ENCODE measurements at places on chromosomes 7 and 10.

GRCh38 chr10:122294511-122295450, 23.7 kb downstream of the BTBD16 start:
- DNase-seq, result no peak

DNA sequence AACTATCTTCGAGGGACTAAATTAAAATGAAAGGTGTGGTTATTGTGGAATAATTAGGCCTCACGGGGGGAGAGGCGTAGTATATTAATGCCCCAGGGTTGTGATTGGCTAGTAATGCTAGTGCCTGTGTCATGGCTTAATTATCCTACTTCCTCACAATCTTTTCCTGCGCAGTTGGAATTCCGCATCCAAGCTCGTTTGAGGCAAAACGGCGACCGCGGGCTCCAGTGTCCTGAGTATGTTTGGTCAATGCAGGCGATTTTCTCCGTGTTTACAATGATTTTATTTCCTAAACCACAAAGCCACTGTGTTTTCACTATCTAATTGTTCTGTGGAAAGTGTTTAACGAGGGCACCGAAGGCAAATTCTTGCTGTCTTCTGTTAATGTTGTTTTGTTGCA, 282.9 kb downstream of the CELF2 start:
- DNase-seq, result no peak

DNA sequence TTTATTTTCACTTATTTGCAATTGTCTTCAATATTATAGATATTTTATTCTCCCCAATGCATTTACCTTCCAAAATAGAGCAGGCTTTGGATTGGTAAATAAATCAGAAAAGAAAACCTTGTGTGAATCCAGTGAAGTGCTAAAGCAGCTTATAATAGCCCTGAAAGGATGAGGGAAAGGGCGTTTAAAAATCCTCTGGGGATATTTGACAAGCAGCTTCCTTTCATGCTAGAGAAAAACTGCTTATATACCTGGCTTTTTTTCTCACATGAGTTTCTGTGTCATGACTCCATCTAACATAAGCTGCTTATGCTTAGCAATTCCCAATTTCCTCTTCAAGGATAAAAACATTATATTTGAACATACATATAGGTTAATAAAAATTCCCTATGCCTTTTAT, 221.6 kb upstream of the SEMA3E start:
- DNase-seq, result no peak

DNA sequence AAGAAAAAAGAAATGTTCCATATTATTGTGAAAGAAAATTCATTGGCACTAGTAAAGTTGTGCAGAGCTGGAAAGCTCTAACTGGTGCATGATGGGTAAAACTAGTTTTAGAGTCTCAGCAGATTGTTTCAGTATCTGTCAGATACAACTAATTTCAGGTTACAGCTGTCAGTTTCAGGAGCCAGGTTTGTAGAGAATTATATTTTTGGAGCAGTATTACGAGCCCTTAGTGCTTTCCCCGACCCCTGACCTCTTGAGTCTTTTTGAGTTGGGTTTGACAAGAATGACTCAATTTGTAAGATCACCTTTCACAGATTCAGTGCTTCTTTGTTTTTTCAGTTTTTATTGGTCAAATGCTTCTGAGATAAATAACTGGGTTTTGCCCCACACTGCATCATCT, 366.4 kb upstream of the PLXDC2 start:
- no peak for DNase-seq

GRCh38 chr7:2893411-2893861, 49.3 kb upstream of the GNA12 start:
- DNase-seq, result no peak

GRCh38 chr10:672203-672602, 17.3 kb downstream of the DIP2C start:
- DNase-seq, result no peak

DNA sequence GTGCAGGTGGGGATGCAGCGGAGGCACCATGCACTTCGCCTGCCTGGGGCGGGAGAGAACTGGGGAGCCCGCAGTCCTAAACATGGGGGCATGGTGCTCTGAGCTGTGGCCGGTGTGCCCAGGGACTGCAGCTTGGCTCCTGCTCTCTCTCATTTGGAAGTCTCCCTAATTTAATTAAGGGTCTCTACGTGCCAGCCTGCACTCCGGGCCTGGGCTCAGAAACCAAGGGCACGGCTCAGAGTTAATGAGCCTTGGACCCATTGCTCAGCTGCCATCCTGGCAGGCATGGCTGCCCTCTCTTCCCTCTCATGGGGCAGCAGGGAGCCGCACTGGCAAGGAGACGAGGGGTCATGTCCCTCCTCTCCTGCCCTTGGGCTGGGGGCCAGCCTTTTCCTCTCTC, 115.6 kb downstream of the CDH23 start:
- no peak for DNase-seq

GRCh38 chr7:1169409-1170368, 9.7 kb upstream of the ZFAND2A start:
- peak; percentile 81 for DNase-seq

GRCh38 chr10:104208730-104209129, 23.4 kb downstream of the CFAP43 start:
- DNase-seq, result no peak

DNA sequence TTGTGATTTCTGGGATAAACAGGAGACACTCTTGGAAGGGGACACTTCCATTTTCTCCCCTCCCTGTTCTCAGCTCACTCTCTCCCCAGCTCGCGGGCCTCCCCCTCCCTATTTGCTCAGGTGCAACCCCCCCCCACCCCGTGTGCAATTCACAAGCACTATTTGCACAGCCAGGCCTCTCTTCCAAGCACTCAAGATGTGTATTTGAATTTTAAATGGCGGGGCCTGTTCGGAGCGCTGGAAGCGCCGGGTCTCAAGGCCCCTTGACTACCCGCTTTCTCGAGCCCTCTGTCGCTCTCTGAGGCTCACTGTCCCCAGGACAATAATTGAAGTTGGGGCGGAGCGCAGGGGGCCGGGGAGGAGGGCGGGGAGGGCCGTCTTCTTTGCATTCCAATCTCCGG, 7.8 kb downstream of the SHH start:
- no peak for DNase-seq

DNA sequence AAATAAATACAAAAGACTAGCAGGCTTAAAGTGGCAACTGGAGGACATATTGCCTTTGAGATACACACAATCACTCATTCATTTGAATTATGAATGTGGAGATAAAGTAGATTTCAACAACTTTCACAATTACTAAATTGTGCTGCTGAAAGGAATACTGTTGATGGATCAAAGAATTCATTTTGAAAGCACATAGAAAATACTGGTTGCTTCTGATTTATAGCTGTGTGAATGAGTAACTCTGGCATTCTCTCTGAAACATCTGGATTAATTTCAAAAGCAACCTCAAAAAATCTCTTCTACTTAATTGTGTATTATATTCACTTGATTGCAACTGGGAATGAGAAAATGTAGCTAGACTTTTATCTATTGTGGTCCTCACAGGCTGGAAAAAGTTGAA, 397.6 kb downstream of the THSD7A start:
- no peak for DNase-seq
